Sigmoid colon (tissue), 7 donors: ENCODE measurements at places on chromosomes 12 and 14. TPM values are rescaled to one million over a fixed set of nuclear protein-coding genes. Genes with fewer than 3 reads are reported as not detected.

GRCh38 chr12:68958322-68958721, 25.4 kb upstream of the CPM start:
- DNase-seq: no peak

GRCh38 chr14:67317822-67318221, 41.8 kb downstream of the ATP6V1D start:
- DNase-seq: no peak

DNA sequence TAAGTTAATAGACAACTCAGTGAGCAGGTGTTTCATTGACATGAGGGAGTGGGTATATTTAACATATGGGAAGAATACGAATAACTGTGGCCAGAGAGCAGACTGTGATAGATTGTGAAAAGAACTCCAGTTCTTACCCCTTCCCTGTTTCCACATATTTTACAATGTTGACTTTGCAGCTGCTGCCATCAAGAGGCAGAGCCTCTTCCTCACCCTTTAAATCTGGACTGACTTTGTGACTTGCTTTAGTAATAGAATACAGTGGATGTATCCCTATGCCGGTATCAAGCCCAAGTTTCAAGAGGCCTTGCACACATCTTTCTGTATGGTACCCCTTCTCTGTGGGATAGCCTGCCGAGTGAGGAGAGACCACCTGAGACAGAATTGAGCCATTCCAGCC, 356.7 kb downstream of the ETNK1 start:
- DNase-seq: no peak

DNA sequence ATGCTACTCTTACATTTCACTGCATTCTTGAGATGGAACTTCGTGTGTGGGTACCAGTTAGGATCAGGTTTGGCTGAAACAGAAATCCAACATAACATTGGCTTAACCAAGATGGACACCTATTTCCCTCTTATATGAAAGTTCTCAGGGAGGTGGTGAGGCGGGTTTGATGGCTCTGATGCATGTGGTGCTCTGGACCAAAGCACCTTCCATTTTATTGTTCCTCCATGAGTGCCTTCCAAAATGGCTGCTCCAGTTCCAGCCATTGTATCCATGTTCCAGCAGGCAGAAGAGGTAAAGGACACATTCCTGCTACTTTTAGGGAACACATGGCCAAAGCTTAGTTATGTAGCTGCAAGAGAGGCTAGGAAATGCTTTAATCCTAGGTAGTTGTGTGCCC, 29.6 kb downstream of the BRI3BP start:
- no peak for DNase-seq

DNA sequence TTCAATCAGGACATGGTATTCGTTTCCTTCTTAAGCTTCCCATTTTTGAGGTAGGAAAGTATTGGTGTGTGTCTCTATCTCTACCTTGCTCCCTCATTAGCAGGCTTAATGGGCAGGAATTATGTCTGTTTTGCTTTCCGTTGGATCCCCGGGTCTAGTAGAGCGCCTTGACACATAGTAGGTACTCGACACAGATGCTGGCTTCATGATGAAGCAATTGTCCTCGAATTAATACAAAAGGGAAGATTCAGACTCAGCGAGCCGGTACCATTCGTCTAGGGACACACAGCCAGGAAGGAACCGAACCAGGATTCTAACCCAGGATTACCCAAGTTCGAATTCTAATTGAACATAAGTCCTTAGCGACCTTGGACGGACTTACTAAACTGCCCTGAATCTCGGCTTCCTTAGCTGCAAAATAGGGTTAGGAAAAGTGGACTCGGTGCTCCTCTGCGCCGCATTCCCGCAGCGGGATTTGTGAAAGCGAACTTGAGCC, 496 bp upstream of the ISCU start:
- no peak for DNase-seq

DNA sequence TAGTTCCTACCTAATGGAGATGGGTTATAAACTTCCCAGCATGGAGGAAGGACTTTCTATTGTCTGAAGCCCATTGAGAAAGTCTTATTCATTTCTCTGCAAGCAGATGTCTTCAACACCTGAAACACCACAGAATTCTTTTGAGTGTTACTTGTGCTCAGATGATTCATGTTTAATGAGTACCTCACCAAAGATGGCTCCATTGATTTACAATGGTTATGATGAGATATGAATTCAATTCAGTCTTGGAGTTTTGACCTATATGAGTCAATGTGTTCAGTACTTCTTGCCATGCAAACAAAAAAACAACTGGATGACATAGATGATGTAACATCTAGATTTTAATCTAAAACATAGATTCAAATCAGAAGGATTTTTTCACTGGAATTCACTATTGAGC, 15.4 kb upstream of the PAWR start:
- no peak for DNase-seq

GRCh38 chr12:517538-517937, 57.8 kb downstream of the B4GALNT3 start:
- no peak for DNase-seq

GRCh38 chr12:112443916-112444315, 25.2 kb downstream of the PTPN11 start:
- no peak for DNase-seq

GRCh38 chr14:91806716-91807115, 60.6 kb downstream of the TC2N start:
- no peak for DNase-seq

GRCh38 chr12:19139615-19140194, 10.2 kb downstream of the PLEKHA5 start:
- no peak for DNase-seq

DNA sequence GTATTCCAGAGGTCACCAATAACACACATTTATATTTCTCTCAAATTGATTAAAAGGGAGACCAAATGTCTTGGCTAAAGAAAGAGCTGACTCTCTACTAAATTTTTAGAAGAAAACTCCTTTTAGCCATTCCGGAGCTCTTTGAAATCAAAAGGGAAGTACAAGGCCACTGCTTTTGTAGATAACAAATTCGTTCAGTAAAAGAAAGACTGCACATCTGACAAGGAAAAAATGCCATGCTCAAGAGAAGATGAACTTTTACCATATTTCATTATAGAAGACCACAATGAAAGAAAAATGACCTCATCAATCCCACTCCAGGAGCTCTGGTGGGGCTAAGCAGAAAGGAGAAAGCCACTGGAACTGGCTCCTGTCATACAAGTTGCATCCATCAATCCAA, 57.6 kb downstream of the SPTSSA start:
- no peak for DNase-seq

- no peak for DNase-seq
Observed at GRCh38 chr14:37181441-37181840, 9.0 kb upstream of the SLC25A21 start.

GRCh38 chr12:537772-538171, 78.0 kb downstream of the B4GALNT3 start:
- DNase-seq: no peak

DNA sequence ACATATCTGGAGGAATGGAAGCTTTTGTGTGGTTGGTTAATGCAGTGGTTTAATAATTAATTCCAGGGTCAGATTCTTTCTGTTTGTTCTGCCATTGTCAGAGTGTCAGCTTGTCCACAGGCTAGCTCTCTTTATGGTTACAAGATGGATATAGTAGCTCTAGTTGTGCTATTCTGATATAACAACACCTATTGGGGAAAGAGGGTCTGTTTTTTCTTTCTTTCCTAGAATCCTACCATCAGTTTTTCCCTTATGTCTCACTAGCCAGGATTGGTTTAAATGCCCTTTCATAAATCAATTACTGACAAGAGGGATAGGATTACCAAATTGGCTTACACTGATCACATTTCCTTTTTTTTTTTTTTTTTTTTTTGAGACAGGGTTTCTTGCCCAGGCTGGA, 27.8 kb downstream of the CNOT2 start:
- DNase-seq: no peak

GRCh38 chr12:103994235-103994634, 28.6 kb downstream of the TDG start:
- DNase-seq: no peak

- no peak for DNase-seq
Observed at GRCh38 chr12:27304856-27305255, 27.8 kb upstream of the BMAL2 start.

GRCh38 chr12:95215949-95216348, 1.3 kb downstream of the FGD6 start:
- DNase-seq: no peak

DNA sequence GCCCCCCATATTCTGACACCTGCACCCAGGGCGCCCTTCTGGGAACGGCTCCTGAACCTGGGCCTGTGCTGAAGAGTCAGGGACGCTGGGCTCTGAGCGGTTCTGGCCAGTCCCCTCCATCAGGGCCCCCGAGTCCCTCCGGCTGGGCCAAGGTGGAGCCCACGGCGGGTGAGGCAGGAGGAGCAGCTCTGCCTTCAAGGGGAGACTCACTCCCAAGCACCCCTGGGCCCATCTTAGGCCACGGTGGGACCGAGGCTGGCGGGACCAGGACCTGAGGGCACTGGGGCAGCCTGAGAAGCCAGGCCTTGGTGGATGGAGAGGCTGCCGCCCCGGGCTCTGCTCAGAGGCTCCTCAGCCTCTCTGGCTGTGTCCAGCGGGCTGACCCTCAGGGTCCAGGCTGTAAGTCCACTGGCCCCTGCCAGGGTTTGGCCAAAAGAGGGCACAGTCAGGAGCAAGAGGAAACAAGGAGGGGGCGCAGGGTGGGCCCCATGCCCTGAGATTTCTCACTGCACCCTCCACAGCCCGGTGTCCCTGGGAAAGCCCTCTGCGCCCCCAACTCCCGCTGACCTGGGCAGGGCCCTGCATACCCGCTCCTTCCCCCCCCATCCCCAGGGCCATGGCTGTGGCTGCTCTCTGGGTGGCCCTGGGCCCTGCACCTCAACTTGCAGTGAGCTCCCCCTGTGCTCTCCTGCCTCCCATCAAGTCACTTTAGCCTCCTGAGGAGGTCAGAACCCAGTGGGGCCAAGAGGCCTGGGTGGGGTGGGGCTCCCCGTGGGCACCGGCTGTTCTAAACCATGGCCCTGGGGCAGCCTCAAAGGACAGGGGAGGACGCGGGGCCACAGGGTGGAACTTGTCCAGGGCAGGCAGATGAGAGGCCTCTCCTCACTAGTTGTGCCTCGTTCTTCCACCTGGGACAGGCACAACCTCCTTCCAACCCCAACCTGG, 266.4 kb upstream of the SFSWAP start:
- no peak for DNase-seq

GRCh38 chr14:74085828-74086227, 1.1 kb downstream of the LIN52 start:
- no peak for DNase-seq

DNA sequence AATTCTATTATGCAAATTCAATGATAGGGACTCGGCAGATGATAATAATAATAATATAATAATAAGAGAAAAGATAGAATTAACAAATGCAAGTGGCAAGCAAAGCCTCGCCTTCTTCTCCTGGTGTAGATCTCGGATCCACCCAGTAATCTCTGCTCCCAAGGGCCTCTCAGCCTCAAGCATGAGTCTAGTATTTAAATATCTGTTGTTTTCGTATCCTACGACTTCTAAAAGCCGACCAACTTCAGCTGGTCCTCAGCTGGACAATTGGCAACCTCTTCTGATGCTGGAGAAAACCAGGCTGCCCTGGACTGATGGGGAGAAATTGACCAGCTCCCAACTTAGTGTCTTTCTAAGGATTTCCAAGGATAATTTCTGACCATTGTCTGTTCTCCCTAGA, 14.0 kb upstream of the MAP1LC3B2 start:
- no peak for DNase-seq

DNA sequence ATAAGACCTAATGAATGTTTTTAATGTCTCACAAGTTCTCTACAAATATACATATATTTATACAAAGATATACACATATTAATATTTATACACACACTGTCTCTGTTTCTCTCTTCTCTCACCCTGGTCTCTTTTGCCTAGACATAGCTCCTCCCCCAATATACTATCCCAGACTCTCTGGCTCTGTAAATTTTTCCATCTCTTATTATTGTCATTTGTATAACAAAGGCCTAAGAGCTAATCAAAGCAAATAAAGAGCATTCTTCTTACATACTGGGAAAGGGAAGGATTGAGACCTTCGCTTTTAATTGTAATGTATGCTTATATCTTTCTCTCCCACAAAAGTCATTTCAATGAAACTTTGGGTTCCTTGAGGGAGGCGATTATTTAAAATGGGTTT, 318.1 kb downstream of the ADAMTS20 start:
- DNase-seq: no peak

DNA sequence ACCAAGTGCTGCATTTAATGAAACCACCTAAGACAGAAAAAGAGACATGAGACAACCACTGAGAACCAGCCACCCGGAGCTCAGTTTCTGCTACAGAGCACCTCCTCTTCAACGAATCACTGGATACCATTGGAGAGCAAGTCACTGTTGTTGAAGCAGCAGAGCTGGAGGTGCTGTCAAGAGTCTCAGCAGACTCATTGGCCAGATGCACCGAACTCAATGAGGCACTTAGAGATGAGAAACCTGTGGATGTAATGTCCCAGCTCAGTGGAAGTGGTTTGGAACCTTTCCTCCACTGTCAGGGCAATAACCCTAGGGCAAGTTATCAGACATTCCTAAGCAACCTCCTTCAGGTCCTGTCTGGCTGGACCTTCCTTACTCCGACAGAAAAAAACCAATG, 13.1 kb downstream of the NPC2 start:
- DNase-seq: no peak

- DNase-seq: no peak
Observed at GRCh38 chr12:51874000-51874399, 13.9 kb upstream of the ANKRD33 start.

- DNase-seq: no peak
Observed at GRCh38 chr12:64004641-64005040, 160.1 kb downstream of the SRGAP1 start.

GRCh38 chr12:8455271-8455670, 491 bp upstream of the CLEC6A start:
- DNase-seq: no peak

- peak; percentile 85 for DNase-seq
Observed at GRCh38 chr12:98439981-98440581, 75.3 kb upstream of the TMPO start.

- no peak for DNase-seq
Observed at GRCh38 chr14:100329233-100330006, 6.3 kb downstream of the SLC25A47 start.

GRCh38 chr14:94542111-94542810, 19.0 kb upstream of the SERPINA4 start:
- DNase-seq: no peak

GRCh38 chr12:51943346-51943745, 8.2 kb upstream of the ACVR1B start:
- no peak for DNase-seq

The LAG3 gene
- total RNA-seq: 3.3 TPM

The OR4E2 gene
- total RNA-seq: not detected

The PLXNC1 gene
- total RNA-seq: 9.6 TPM

The NKX2-8 gene
- not detected for total RNA-seq

The RPS6KA5 gene
- 29.3 TPM for total RNA-seq

The AQP2 gene
- not detected for total RNA-seq

The ISCU gene
- 283 TPM for total RNA-seq

The ESR2 gene
- total RNA-seq: 0.27 TPM

The GPRC5D gene
- total RNA-seq: not detected

The TMEM179 gene
- total RNA-seq: 1.4 TPM

The RAB2B gene
- total RNA-seq: 27.4 TPM

The AQP5 gene
- not detected for total RNA-seq

The ACTR10 gene
- total RNA-seq: 67.1 TPM

The RND1 gene
- 5.2 TPM for total RNA-seq

The B3GNT4 gene
- total RNA-seq: 0.55 TPM

The FOXG1 gene
- total RNA-seq: not detected
